ENCODE measurements at places on chromosomes 4 and X. TPM values are rescaled to one million over a fixed set of nuclear protein-coding genes. Genes with fewer than 3 reads are reported as not detected.

SYP gene
- total RNA-seq = 0.51 TPM

LIMCH1 gene
- 2.4 TPM for total RNA-seq

MCF2 gene
- 0.42 TPM for total RNA-seq

ZXDA gene
- 1.7 TPM for total RNA-seq

OPRPN gene
- total RNA-seq = not detected

Data from airway epithelial cell (primary cell).